ENCODE measurements at places on chromosomes 3 and 15.

DNA sequence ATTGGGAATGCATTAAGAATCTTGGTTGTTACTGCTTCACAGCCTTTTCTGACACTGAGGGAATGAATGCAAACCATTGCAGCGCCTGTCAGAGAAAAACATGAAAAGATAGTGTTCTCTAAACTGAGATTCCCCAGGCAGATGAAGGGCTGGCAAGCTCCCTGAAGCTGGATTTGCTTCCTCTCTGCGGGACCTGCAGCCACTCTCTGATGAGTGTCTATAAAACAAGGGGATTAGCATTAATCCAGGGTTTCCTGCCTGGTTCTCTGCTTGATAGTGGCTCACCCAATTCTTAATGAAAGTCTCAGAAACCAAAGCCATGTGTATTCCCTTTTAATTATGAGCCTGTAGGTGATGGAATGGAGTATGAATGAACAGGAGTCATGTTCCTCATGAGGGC is 344.3 kb upstream of the UMPS start:
- no peak for DNase-seq

DNA sequence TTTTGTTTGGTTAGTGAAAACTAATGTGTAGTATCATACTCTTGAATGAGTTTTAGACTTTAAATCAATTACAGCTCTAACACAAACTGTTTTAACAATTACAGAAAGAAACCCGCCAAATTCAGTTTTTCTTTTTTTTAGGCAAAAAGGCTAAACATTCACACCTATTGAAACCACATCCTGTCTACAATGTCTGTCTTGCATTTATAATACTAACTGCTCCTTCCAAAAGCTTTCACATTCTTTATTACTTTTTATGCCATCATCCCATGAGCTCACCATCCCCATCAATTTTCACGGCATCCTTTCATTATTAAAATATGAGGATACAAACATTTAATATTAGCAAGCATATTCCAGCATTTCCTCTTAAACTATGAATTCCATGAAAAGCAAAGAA is 593.3 kb downstream of the FOXP1 start:
- DNase-seq, result peak; percentile 18

GRCh38 chr3:101803173-101803782 is 24.3 kb downstream of the NXPE3 start:
- DNase-seq, result peak; percentile 68

DNA sequence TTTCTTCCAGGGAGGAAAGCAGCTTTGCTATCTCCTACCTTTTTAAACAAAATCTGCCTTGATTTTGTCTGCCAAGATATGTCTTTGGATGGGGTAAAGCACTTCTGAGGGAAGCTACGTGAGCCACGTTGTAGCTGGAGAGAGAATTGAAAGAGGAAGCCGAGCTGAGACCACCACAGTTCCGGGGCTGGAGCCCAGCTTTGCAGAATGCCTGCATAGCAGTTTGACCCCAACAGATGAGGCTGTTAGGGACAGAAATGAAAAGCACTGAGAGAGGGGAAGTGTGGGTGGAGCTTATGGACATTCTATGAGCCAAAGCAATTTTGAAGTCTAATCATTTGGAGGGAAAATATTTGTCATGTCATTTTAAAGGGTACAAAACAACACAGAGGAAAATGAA is 45.4 kb downstream of the LIPC start:
- DNase-seq, result no peak

GRCh38 chr3:56869157-56869889 is 67.6 kb upstream of the ARHGEF3 start:
- DNase-seq, result peak; percentile 43

- no peak for DNase-seq
These were observed 208.4 kb upstream of the ALCAM start for GRCh38 chr3:105158286-105158685.

- no peak for DNase-seq
These were observed 6.1 kb upstream of the LMOD3 start for GRCh38 chr3:69128509-69128908.

DNA sequence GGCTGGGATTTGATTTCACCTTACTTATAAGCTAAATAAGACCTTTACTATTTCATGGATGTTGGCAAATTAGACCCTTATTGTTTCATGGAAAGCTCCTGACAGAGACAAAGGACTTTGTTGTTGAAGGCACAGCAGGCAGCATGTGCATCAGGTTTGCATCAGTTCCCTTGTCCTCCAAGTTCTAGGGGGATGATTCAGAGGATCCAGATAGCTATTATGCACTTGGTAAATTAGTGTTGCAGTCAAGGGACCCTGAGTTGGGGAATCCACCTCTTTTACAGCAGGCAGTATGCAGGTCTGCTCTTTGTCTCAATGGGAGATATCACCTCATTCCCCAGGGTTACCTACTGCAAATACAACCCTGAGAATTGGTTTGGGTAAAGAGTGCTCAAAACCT is 131.4 kb upstream of the IGSF10 start:
- no peak for DNase-seq

DNA sequence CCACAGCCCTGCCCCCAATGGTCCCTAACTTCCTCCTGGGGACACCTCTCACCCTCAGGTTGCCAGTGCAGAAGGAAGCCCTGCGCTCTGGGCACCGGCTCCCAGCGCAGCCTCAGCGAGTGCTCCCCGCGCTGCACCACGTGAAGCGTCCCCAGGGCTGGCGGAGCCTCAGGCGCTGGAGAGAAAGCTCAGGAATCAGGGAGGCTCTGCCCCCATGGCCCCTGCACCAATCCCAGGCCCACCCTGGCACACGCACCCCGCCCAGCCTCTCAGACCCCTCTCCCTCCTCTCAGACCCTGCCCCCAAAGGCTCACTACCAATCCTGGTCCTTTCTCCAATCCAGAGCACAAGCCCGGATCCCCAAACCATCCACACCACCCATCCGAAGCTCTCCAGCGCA is 6.9 kb downstream of the COL7A1 start:
- DNase-seq, result no peak

- no peak for DNase-seq
These were observed 15.3 kb upstream of the MCF2L2 start for GRCh38 chr3:183443395-183444385.

DNA sequence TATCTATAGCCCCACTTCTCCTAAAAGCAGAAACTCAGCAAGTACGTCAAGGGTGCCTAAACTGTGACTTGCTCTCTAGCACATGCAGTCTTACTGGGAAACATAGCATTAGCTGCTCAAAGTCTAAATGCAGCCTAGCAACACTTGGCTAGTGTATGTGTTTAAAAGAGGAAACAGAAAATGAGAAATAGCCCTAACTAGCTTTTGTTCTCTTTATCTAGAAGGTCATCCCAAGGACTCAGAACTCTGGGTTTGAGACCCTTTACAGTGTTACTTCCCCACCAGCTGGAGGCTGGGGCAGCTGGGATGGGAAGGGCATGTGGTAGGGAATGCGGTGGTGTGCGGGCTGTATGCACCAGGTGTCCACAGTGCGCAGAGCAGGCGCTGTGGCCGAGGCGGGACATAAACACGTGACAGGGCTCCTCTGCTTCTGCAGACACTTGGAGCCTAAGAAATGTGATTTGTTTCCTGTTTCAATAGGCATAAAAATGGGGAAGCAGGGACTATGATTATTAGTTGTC is 13.3 kb downstream of the ETV5 start:
- DNase-seq, result no peak

DNA sequence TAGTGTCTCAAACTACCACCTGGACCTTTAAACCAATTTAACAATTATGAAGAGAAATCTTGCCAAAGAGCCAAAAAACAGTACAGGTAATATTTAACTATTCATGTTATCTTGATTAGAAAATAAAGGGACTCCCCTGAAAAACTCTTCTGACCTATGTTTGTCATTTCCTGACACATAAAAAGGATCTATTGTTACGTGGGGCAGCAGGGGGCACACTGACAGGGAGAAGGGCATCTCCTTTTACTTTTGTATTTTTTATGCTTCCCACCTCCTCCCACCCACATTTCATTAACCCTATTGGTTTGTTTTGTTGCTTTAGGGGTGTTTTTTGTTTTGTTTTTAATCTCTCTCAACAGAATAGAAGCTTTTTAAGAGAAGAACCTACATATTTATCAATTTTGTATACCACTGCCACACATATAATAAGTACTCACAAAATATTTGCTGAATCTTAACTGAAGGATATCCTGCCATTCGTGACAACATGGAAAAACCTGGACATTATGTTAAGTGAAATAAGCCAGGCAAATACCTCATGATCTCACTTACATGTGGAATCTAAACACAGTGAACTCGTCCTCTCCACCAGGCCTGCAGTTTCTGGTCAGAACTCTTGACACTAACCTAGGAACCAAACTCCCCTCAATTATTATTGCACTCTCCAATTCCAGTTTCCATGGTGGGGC is 17.7 kb downstream of the STAG1 start:
- DNase-seq, result no peak

GRCh38 chr3:105355408-105356061 is 11.2 kb upstream of the ALCAM start:
- peak; percentile 63 for DNase-seq

GRCh38 chr3:152583963-152584362 is 251.0 kb upstream of the P2RY1 start:
- DNase-seq, result no peak

DNA sequence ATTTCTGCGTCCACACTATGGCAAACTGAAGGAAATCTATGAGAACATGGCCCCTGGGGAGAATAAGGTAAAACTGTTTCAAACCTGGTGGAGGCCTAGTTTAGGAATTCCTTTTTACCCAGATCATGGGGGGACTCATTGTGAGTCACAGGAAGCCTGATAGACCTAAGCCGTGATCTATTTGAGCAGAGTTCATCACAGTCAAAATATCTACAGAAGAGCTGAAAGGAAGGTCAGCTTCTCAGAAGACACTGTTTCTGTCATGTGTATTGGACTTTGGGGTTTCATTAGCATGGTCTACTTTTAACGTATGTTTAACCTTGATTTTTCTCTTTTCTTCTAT is 1.3 kb downstream of the PSMD2 start:
- peak; percentile 88 for DNase-seq

DNA sequence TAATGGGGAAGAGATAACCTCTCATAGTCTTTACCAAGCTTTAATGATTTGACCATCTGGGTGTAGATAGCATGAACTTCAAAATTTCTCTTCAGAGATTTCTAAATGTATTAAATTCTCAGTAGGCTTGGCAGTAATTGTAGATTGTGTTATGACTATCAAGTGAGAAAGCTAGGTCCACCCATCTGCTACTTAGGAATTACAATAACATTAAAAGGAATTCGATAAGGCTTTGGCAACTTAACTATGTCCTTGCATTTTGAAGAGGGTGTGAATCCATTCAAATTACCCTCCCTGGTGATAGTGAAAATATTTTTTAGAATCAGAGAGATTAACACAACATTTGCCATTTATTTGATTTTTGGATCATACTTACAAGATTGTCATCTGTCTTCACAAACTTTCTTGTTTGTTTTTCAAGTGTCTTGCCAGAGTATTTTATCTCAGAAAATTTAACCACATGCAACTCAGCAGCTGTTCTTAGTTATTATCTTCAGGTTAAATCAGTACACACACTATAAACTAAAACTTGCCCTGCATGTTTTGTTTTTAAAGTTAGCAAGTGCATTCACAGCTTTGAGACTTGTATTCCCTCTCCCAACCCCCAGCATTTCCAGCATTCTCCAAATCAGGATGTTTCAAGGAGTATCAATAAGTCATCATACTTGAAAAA is 69.6 kb upstream of the COL8A1 start:
- DNase-seq, result no peak

DNA sequence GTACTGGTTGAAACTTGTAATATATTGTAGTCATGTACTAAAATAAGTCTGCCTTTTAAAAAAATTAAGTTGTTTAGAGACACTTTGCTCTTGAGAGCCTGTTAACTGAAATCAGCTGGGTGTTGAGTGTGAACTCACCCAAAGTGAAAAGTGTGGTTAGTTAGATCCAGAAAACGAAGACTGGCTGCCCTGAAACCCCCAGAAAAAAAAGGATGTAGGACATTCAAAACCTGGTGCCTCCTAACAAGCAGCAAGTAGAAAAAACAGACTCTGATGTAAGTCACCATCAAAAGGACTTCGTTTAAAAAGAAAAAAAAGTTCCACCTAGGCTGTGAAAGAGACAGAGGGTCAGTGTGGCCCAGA is 40.8 kb downstream of the UMPS start:
- no peak for DNase-seq

DNA sequence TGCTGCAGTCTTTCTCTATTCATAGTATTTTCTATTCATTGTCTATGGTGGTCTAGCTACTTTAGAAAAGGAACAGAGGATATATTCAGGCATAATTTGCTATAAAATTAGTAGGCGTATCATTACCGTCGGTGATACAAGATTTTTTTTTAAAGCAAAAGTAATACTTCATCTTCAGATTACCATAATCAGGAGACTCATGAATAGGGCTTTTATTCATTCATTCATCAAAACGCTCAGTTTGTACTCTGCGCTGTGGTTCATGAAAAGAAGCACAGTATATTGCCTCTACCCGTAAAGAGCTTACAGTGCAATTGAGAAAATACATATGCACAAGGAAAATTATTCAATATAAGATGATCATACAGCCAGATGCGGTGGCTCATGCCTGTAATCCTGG is 136.7 kb upstream of the CHRM5 start:
- DNase-seq, result no peak

DNA sequence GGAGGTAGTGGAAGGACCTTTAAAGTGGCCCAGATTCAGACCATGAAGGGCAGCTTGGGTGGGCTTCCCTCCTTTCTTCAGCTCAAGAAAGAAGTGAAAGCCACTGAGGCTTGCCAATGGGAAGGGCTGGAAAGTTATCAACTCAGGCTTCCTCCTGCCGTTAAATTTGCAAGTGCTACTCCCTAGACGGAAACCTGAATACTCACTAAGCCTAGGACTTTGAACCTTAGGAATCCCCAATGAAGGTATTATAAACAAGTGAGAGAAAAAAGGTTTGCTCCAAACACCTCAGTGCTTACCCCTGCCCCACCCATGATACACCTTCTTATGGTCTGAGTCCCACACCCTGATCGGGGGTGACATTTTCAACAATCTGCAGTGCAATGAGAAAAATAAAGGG is 396.4 kb downstream of the SHQ1 start:
- DNase-seq, result no peak

GRCh38 chr3:173103469-173103868 is 37.6 kb downstream of the SPATA16 start:
- no peak for DNase-seq

- DNase-seq, result peak; percentile 67
These were observed 44.6 kb downstream of the SLC12A1 start for GRCh38 chr15:48250640-48251076.

All from kidney tubule cell (primary cell).